ENCODE measurements at places on chromosomes 5 and 9.
A peak's percentile ranks its signal among the peaks of the same experiment; 100 is the strongest.

DNA sequence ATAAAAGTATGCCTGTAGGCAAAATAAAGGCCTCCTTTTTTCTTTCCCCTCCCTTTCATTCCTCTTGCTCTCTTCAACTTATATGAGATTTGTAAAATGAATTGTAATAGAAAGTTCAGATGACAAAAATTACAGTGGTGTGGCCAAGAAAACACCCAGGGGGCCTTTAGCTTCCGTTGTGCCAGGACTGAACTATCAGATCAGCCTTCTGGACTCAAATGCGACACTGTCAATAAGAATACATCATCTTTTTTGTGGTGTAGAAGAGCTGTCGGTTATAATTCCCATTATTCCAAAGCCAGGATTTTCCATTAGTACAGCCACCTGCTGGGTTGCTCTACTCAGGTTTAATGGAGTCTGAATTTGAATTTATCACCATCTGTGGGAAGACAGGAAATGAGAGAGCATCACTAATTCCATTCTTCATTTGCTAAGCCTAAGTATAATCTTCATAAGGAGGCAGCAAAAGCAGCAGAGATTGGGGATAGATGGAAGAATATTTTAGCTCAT lies 443.4 kb downstream of the ANXA1 start:
- DNase-seq, result no peak

- no peak for DNase-seq
Measured at GRCh38 chr5:58107704-58108103, 352.2 kb downstream of the PLK2 start.

- DNase-seq, result no peak
Measured at GRCh38 chr9:91419222-91420191, 4.1 kb downstream of the NFIL3 start.

DNA sequence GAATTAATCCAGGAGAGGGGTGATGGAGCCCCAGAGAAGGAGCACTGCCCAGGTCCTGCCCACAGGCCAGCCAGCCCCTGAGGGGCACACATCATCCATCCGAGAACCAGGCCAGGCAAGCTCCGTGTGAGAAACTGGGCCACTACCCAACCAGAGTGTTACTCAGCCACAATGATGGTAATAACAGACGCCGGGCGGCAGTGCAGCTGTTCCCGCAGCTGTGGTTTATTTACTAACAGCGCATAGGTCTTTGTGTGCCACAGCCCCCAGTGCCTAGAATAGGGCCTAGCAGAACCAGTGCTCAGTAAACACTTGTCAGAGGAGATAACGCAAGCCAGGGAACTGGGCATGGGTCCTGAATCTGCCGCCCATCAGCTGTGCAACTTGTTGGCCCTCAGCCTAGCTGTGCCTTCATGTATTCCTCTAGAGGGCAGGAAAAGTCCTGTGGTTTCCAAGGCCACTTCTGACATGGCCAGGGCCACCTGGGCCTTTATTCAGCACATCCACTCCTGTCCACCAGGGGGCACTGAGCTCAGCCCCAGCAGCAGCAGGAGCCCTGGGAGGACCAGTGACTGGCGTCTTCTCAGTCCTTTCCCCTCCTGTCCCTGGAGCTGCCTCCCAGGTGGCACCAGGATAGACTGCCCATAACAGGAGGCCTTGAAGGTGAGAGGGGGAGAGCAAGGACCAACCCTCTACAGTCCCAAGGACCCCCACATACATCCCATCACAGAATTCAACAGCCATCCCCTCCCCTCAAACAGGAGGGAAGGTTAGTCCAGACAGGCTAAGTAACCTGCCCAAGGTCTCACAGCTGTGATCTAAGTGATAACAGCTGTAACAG lies 2.1 kb downstream of the MXD3 start:
- DNase-seq, result no peak

GRCh38 chr5:87408204-87408603 lies 4.5 kb downstream of the CCNH start:
- no peak for DNase-seq

GRCh38 chr5:1686016-1686802 lies 113.4 kb downstream of the MRPL36 start:
- DNase-seq, result no peak

DNA sequence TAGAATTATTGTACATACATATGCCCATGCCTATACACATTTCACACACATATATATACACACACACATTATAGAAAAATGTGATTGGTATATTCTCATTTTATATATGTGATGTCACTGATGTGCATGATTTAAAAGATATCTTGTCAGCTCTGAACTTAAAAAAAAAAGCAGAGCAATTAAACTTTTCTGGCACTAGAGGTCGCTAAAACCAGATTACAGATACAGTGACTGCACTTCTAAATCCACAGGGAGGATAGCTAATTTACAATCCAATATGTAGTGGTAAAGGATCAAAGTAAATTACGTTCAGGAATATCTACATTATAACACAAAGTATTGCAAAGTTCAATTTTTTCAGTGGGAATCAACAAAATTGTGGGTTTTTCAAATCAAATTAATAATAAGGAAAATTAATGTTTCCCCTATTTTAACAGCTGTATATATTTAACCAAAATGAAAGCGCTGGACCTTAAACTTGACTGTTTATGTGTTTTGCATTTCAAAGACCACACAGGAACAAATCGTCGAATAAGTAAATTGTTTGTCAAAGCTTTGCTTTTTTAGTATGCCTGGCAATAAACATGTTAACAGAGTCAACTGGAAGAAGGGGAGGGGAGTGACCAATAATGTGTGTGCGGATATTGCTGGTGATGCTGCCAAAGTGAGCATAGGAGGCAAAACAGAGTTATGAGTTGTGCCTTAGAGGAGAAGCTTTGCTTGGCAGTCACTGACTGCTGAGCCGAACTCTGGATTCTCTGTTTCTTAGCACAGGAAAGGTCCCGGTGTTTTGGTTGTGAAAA lies 1201.4 kb upstream of the C9orf72 start:
- no peak for DNase-seq

- DNase-seq, result no peak
Measured at GRCh38 chr5:137091472-137091871, 407.7 kb downstream of the SPOCK1 start.

GRCh38 chr9:99023831-99024230 lies 80.1 kb downstream of the COL15A1 start:
- DNase-seq, result peak; percentile 88

DNA sequence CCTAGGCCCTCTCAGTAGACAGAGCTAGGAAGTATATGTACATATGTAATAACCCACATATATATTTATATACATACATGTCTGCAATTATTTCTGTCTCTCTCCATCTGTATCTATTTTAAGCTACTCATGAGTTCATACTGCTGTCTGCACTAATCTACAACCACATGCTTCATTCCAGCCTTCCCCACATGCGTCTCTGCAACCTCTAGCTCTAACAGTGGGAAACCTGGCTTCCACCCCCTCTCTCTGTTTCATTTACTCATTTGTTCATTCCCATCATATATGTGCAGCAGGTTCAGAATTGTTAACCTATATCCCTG lies 23.3 kb downstream of the DCANP1 start:
- no peak for DNase-seq

GRCh38 chr9:15935661-15936305 lies 382.9 kb downstream of the CCDC171 start:
- DNase-seq, result no peak

DNA sequence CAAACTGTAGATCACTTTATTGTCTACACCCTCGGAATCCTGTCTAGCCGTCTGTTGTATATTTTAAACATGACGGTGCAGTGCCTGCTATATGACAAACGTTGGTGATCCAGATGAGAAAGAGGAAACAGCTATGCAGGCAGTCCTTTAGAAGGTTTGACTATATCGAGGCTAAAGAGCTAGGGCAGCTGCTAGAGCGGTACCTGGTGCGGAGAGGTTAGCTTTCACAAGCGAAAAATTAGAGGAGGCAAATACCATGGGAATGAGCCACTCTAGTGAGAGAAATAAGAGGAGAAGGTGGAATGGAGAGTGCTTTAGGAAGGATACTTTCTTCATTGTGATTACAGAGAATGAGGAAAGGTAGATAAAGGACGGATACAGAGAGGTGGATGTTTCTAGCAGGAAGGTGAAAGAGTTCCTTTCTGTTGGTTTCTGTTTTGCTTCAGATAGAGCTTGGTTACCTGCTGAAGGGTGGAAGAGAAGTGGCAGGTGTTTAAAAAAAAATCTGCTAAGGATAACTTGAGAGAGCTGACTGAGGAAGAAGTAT lies 959 bp upstream of the FBXL17 start:
- no peak for DNase-seq

- DNase-seq, result no peak
Measured at GRCh38 chr5:131068076-131068475, 97.0 kb downstream of the HINT1 start.

- DNase-seq, result no peak
Measured at GRCh38 chr5:62574599-62574998, 4.0 kb upstream of the LRRC70 start.

DNA sequence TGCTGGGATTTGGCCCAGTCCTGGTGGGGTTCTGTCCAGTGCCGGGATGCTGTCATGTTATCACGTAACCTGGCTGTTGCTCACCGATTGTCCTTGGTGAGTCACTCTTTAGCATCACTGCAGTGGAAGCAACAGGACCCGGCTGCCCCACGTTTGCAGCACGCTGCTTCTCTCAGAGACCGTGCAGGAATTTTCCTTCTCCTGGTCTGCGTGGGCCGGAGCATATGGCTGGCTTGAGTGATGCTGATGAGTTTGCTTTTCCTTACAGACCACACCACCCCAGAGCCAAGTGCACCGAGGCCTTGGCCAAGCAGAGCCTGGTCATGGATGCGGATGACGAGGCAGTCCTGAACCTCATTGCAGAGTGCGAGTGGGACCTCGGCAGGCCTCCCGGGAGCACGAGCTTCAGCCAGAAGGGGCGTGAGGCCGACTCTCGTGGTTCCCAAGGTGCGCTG lies 21.4 kb downstream of the CEP72 start:
- no peak for DNase-seq

DNA sequence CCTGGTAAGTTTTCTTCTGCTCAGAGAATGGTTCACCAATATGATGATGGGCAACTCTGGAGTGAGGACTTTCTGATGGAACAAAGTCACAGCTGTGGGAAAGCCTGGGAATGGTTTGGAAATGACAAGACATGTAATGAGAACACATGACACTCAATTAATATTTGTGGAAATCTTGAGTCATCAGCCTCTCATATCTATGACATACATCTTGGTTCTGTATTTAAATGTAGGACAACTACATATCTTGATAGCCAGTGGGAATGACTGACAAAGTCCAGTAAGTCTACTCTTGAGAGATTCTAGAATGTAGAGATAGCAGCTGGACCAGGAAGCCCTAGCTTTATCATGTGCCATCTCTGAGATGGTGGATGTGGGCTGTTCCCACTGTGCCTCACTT lies 85.5 kb downstream of the PALM2AKAP2 start:
- DNase-seq, result no peak

- DNase-seq, result no peak
Measured at GRCh38 chr5:28301712-28302111, 1263.3 kb upstream of the CDH9 start.

- DNase-seq, result no peak
Measured at GRCh38 chr5:36561601-36562000, 44.8 kb upstream of the SLC1A3 start.

DNA sequence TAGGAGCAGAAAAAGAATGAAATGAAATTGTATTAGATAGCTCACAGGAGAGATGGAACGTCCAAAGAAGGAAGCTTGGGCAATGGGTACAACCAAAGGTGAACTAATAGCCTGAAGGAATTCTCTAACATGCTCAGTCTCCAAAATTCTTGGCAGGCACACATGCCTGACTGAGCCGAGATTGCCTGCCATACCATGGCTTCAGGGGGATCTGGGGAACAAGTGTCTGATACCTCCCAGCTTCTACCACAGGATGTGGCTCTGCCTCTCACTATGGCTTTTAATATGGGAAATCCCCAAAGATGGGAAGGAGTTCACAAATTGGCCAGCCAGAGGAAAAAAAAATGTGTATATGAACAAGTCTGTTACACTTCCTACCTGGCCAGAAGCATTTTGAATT lies 3.6 kb upstream of the PALM2AKAP2 start:
- no peak for DNase-seq

GRCh38 chr9:79387101-79387835 lies 184.5 kb upstream of the TLE4 start:
- DNase-seq, result no peak

DNA sequence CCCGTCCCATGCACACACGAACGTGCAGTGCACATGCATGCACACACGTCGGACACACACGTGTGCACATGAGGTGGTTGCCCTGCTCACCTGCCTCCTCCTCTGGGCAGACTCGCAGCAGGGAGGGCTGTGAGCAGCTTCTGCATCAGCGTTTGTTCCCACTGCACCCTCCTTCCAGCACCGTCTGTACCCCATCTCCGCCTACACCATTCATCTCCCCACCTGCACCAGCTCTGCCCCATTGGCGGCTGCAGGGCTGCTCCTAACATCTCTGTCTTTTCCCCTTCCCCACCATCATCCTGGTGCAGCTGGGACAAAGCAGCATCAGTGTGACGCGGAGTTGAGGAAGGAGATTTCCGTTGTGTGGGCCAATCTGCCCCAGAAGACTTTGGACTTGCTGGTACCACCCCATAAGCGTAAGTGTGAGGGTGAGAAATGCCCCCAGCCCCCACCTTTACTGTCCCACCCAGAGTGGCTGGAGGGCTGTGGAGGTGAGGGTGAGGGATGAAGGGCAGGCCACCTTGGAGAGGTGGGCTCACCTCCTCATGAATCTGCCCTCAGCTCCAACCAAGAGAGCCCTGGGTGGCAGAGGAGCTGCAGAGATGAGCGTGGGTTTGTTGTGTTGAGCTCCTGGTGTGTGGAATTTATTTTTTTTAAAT lies 234.6 kb downstream of the CACNA1B start:
- no peak for DNase-seq

DNA sequence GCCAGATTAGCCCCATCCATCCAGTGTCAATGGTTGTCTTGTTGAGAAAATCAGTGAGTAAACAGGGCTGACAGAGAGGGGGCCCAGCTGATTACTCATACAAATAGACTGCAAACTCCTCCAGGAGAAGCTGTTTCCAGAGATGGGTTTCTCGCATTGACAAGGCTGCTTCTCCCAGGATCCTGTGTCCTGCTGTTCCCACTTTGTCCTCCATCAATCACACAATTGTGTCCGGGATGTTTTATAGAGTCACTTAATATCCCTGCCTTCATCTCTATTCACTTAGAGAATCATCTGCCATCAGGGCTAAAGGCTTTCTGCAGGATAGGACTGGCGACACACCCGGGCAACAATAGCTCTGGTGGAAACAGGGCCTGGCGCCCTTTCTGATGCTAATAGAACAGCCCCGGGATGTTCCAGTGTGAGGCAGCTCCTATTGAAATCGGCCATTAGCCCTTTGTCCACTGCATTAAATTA lies 71.7 kb upstream of the TBCA start:
- no peak for DNase-seq

DNA sequence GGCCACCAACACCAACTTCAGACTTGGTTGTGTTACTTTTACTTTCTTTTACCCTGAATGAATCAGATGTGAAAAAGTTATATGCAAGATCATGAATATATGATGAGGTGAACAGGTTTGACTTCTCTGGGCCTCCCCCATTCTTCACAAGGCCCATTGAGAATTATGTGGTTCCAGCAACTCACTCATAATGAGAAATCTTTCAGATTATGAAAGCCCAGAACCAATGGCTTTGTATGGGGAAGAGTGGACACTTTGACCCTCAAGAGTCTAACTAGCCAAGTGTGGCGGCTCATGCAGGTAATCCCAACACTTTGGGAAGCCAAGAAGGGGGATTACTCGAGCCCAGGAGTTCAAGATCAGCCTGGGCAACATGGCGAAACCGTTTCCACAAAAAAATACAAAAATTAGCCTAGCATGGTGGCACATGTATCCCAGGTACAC lies 16.1 kb upstream of the LNPEP start:
- no peak for DNase-seq

GRCh38 chr5:146041180-146041789 lies 64.1 kb downstream of the PLAC8L1 start:
- no peak for DNase-seq

All from NCI-H1436 treated with DMSO at 0.1 percent for 48 hours (cell line).